ENCODE measurements at places on chromosomes 11 and 22. TPM values are rescaled to one million over a fixed set of nuclear protein-coding genes. Genes with fewer than 3 reads are reported as not detected.

- H3K4me1 ChIP-seq: peaks cover 81% of the 10 kb centered on the region
- H3K4me3 ChIP-seq: peak overlapping the region; percentile 60
- peak overlapping the region; percentile 99 for H3K27ac ChIP-seq
- H3K27me3 ChIP-seq: no peaks in the 10 kb centered on the region
These were observed 15.2 kb upstream of the FCHSD2 start for GRCh38 chr11:73157101-73158010.

Gene IGSF22
- not detected for total RNA-seq

DNA sequence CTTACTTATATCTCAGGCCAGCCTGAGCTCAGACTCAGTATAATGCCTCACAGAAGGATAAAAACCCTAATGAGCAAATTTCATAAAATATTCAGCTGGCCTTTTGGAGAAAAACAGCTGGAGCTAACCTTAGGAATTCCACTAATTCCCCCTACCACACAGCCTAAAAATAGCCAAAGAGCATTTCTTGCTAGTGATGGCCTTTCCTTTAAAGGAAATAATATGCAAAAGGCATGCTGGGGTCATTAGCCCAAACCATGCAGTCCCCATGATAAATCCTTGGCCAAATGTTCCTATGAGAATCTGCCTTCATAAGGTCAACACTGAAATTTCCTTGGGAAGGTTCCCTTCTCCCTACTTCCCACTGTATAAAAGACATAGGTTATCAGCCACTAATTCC is 38.2 kb downstream of the SYTL2 start:
- H3K4me3 ChIP-seq: no peak overlapping the region
- DNase-seq: no peak
- no peaks in the 10 kb centered on the region for H3K4me1 ChIP-seq
- no peak overlapping the region for H3K27ac ChIP-seq
- H3K27me3 ChIP-seq: no peaks in the 10 kb centered on the region

Gene DBX1
- total RNA-seq: not detected

Gene VWCE
- total RNA-seq: 0.07 TPM

DNA sequence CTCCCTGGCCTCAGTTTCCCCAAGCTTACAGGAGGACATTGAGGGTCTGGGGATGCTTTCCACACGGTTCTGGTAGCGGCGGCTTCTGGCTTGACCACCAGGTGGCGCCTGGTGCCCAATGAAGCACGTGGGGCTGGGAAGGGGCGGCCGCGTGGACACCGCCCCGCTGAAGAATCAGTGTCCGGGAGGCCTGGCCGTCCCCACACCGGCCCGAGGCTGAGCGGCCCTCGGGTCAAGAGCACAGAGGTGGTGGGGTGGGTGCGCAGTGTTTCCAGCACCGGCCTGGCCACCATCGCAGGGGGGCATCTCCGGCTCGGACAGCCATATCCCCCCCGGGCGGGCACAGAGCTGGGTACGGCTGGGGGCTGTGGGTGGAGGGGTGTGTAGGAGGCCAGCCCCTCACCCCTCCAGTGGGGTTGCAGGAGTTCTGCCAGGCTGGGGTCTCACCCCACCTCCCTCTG is 27.8 kb upstream of the PPARA start:
- peaks cover 12% of the 10 kb centered on the region for H3K4me1 ChIP-seq
- peak; percentile 88 for DNase-seq
- H3K27me3 ChIP-seq: no peaks in the 10 kb centered on the region
- H3K4me3 ChIP-seq: no peak overlapping the region
- no peak overlapping the region for H3K27ac ChIP-seq

Gene JHY
- total RNA-seq: not detected

DNA sequence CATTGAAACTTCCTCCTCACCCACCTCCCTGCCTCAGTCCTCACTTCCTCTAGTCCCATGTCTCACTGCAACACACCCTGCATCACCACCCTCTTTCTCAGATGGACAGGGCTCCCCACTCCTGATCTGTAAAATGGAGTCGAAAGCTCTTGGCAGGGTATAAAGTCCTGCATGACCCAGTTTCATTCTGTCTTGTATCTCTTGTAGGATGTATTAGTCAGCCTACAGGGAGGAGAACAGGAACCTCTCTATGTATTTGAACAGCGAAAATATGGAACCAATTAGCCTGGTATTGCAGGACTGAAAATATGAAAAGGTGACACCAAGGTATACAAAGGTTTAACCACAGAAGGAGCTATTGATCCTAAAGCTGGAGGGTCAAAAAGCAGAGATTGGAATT is 156.9 kb upstream of the SNX19 start:
- peak; percentile 43 for DNase-seq
- H3K27ac ChIP-seq: no peak overlapping the region
- peaks cover 27% of the 10 kb centered on the region for H3K4me1 ChIP-seq
- H3K27me3 ChIP-seq: no peaks in the 10 kb centered on the region
- H3K36me3 ChIP-seq: no peaks in the 10 kb centered on the region

GRCh38 chr22:38923463-38924346 is 33.7 kb upstream of the APOBEC3A start:
- no peaks in the 10 kb centered on the region for H3K4me1 ChIP-seq
- no peaks in the 10 kb centered on the region for H3K36me3 ChIP-seq
- H3K27me3 ChIP-seq: no peaks in the 10 kb centered on the region
- no peak overlapping the region for H3K27ac ChIP-seq
- H3K4me3 ChIP-seq: no peak overlapping the region

Gene PNPLA3
- not detected for total RNA-seq

Gene CTSW
- not detected for total RNA-seq

Gene TRIM22
- total RNA-seq: 90.0 TPM

GRCh38 chr11:76621466-76621865 is 49.1 kb downstream of the LRRC32 start:
- H3K4me3 ChIP-seq: no peak overlapping the region
- DNase-seq: no peak
- no peaks in the 10 kb centered on the region for H3K36me3 ChIP-seq
- H3K27me3 ChIP-seq: peaks cover 2% of the 10 kb centered on the region
- no peaks in the 10 kb centered on the region for H3K4me1 ChIP-seq
- no peak overlapping the region for H3K27ac ChIP-seq

DNA sequence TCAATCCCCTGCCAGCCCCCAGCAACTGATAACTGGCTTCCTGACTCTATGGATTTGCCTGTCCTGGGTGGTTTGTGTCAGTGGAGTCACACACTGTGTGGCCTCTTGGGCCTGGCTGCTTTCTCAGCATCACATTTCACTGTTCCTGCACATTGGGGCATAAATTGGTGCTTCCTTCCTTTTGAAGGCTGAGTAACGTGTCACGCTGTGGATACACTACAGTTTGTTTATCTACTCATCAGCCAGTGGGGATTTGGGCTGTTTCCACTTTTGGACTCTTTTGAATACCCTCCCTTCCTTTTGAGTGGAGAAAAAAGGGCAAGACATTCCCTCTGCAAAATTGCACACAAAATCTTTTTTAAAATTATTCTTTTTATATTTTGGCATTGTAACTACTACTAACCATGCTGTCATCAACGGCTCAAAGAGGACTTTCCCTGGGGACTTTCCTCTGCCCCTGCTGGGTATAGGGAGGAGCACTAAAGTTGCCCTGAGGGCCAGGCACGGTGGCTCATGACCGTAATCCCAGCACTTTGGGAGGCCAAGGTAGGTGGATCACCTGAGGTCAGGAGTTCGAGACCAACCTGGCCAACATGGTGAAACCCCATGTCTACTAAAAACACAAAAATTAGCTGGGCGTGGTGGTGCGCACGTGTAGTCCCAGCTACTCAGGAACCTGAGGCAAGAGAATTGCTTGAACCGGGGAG is 7.8 kb upstream of the CELSR1 start:
- no peak overlapping the region for H3K27ac ChIP-seq
- no peaks in the 10 kb centered on the region for H3K36me3 ChIP-seq
- no peaks in the 10 kb centered on the region for H3K27me3 ChIP-seq
- no peaks in the 10 kb centered on the region for H3K4me1 ChIP-seq
- no peak overlapping the region for H3K4me3 ChIP-seq
- no peak for DNase-seq

Gene APLNR
- not detected for total RNA-seq

Gene NOX4
- total RNA-seq: not detected

DNA sequence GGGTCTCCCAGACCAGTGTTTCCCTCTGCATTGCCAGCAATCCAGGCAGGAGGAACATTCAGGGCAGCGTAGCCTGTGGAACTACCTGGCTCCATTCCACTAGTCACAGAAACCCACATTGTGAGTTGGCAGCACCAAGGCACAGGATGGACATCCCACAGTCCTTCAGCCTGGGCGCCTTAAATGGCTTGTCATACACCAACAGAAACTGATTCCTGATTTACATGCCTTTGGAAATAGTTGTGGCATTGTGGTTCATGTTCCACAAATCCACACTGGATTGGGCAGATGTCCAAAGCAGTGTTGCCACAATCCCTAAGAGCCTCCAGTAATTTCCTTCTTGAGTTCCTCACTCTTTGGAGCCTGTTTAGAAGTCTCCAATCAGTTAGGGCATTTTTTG is 225.6 kb downstream of the BLID start:
- no peak for DNase-seq
- H3K4me3 ChIP-seq: no peak overlapping the region
- H3K27ac ChIP-seq: no peak overlapping the region

- no peaks in the 10 kb centered on the region for H3K27me3 ChIP-seq
- H3K36me3 ChIP-seq: peaks cover 5% of the 10 kb centered on the region
- peak overlapping the region; percentile 98 for H3K4me3 ChIP-seq
- peaks cover 65% of the 10 kb centered on the region for H3K4me1 ChIP-seq
- no peak for DNase-seq
- peak overlapping the region; percentile 89 for H3K27ac ChIP-seq
These were observed 1.8 kb downstream of the TBC1D22A start for GRCh38 chr22:46764140-46764680.

GRCh38 chr22:30731658-30732057 is 37.0 kb downstream of the OSBP2 start:
- peaks cover 3% of the 10 kb centered on the region for H3K4me1 ChIP-seq
- no peak overlapping the region for H3K4me3 ChIP-seq
- DNase-seq: no peak
- H3K27ac ChIP-seq: no peak overlapping the region
- no peaks in the 10 kb centered on the region for H3K36me3 ChIP-seq
- no peaks in the 10 kb centered on the region for H3K27me3 ChIP-seq

Measured in Karpas-422 (cell line).